ENCODE measurements at places on chromosomes 6 and 20.

- DNase-seq, result no peak
Observed at GRCh38 chr6:31655349-31656237, at the start of gene APOM. Gene APOM (plus strand): TSS chr6:31655894. CDS start chr6:31655967, 73 bp downstream.

DNA sequence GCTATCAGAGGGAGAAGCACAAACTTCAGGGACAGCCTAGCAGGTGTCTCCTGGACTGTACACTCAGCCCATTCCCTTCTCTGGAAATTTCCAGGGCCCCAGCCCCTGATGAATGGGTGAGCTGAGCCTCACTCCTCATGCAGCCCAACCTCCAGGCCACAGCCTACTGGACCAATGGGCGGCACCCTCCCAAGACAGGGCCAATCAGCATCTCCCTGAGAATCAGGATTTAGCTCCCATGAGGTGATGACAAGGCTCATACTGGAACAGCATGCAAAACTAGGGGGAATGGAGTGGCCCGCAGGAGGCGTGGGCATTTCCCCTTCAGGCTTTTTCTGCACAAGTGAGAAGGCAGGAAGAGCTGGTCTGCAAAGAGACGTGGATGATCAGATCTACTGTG lies 29.0 kb downstream of the NFATC2 start:
- no peak for DNase-seq

GRCh38 chr20:10658876-10659632 lies 14.7 kb downstream of the JAG1 start:
- DNase-seq, result no peak

GRCh38 chr20:32991383-32991782 lies 12.8 kb downstream of the SUN5 start:
- DNase-seq, result no peak

DNA sequence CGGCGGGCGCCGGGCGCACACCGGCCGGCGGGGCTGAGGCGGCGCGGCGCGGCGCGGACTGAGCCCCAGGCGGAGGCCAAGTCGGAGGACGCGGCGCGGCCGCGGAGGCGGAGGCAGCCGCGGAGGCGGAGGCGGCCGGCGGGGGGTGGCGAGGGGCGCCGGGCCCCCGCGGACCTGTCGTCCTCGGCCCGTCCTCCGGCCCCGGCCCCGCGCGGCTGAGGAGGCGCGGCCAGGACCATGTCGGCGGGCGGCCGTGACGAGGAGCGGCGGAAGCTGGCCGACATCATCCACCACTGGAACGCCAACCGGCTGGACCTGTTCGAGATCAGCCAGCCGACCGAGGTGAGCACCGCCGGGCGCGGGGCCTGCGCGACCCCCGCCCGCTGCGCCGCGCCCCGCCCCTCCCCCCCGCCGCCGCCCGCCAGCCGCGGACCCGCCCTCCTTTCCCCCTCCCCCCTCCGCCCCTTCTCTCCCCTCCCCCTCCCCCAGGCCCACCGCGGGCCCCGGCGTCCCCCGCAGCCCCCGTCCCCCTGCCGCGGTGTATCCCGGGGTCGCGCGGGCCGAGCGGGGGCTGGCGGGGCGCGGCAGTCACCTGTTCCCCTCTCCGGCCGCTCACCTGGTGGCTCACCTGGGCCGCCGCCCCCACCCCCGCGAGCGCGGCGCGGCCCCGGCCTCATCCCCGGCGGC lies at the start of gene AFDN:
Gene AFDN (plus strand): TSS at position 16 of the 687 bp plus-strand sequence. CDS start 222 bp downstream, at position 238.
- peak; percentile 57 for DNase-seq

GRCh38 chr6:159062976-159063375 lies 18.2 kb upstream of the TAGAP start:
- no peak for DNase-seq

DNA sequence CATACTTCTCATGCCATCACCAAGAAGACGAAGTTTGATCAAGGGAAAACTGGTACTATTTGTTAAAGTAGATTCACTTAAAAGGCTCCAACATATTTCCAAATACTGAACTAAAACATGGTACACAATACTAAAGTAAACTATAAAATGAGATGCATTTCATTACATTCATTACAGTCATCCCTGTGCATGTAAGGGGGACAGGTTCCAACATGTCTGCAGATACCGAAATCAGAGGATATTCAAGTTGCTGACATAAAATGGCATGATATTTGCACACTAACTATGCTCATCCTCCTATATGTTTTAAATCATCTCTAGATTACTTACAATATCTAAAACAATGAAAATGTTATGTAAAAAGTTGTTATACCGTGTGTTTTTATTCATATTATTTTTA lies 893.9 kb upstream of the MANEA start:
- no peak for DNase-seq

DNA sequence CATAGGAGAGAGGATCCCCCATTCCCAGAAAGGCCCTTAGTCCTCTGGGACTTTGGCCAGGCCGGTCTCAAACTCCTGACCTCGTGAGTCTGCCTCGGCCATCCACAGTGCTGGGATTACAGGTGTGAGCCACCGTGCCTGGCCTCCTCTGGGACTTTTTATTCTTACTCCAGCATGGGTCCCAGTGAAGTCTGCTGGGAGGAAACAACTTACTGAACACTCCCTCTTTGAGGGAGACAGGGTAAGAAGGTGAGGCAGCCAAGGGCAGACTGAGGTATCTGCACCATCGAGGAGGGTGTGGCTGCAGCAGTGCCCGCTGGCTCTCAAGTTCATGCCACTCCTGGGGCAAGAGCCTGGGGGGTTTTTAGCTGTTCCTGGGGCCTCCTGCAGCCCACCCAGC lies 2.4 kb downstream of the BAK1 start:
- DNase-seq, result no peak

DNA sequence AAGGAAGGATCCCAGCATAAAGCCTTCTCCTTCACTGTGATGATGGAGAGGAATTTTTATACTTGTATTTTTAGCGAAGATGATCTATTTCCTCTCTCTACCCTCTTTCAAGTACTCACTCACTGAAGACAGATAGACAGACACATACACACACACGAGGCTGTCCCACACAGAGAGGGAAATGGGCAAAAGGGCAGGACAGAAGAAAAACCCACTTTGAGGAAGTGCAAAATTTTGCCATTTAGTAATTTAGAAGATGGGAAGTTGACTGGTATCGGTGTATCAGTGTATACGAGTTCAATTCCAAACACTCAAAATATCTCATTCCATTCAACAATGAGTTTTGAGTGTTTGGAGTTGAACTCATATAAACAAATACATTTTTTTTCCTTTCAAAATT lies 30.9 kb downstream of the HEBP2 start:
- DNase-seq, result no peak

DNA sequence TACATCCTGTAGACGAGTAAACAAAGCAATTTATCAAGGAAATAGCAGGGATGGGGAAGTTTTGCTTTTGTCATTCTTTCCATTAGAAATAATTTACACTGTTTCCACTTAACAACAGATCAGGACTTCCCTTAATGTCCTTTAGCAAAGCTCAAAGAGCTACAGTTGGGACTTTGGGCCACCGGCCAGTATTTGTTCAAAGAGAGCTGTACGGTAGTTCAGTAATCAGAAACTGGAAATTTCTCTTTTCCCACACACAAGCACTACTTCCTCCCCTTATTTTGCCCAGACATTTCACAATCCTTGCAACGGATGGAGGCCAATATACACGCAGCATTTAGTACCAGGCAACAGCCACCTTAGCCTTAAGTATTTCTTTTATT lies 12.1 kb upstream of the HINT3 start:
- DNase-seq, result no peak

GRCh38 chr20:4012589-4012988 lies 2.8 kb downstream of the RNF24 start:
- no peak for DNase-seq

DNA sequence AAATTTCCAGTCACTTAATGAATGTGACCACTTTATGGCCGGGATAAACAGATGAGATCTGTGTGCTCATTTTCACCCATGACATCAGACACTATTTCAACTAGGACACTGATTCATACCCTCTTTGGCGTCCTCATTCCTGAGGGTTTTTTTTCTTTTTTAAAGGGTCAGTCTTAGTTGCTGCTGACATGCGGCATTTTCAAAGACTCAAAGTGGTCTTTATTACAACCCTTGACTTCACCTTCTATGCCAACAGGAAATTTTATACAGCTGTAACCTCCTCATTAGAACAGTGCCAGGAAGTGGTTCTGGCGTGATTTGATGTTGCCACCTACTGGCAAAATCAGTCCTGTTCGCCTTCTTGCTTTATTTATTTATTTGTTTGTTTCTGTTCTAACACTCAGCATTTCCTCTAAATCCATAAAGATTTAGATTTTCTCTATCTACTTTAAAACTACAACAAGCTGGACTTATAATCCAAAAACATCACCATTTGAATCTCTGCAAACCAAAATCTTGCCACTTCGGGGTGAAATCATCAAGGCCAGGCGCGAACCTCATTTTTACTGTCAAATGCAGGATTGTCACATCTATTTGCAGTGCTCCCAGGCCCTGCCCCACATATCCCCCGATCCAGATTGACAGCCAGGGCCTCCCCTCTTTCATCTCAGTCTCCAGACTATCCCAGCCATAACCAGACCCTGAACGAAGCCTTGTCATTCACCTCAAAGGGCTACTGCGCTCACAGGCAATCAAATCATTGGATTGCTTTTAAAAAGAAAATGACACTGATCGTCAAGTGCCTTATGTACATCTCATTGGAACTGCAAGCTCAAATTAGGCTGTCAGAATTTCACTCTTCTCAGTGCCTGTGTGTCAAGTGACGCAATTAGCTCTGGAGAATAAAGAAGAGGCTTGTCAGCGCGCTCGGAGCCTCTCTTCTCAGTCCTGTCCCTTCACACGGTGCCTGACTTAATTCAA lies 77.5 kb downstream of the C6orf118 start:
- peak; percentile 27 for DNase-seq

DNA sequence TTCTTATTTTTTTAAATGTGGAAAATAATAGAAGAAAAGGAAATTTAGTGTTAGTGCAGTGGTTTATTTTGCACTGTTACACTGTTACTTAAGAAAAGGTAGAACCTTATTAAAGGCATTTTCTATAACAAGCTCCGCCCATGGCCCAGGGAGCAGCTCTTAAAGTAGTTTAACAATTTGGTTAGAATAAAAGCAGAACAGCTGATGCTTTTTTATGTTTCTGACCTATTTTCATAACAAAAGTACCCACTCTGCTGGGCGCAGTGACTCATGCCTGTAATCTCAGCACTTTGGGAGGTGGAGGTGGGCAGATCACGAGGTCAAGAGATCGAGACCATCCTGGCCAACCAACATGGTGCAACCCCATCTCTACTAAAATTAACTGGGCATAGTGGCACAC lies 32.6 kb downstream of the DSTN start:
- DNase-seq, result no peak

- DNase-seq, result no peak
Observed at GRCh38 chr20:36861625-36861874, 14.4 kb upstream of the TLDC2 start.

DNA sequence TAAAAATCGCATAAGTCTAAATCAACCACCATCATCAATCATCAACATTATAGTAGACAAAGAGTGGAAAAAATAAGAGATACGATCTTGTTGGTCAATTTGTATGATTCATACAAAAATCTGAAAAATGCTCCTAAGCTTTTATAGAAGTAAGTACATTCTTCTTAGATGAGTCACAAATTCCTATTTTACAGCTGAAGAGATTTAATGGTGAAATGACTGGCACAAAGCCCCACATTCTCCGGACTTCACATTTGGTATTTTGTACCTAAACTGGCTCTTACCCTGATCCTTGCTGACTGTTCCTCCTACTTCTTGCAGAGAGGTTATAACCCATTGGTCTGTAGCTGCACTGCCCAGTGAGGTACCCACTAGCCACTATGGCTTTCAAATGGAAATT lies 29.9 kb upstream of the PREP start:
- DNase-seq, result no peak

DNA sequence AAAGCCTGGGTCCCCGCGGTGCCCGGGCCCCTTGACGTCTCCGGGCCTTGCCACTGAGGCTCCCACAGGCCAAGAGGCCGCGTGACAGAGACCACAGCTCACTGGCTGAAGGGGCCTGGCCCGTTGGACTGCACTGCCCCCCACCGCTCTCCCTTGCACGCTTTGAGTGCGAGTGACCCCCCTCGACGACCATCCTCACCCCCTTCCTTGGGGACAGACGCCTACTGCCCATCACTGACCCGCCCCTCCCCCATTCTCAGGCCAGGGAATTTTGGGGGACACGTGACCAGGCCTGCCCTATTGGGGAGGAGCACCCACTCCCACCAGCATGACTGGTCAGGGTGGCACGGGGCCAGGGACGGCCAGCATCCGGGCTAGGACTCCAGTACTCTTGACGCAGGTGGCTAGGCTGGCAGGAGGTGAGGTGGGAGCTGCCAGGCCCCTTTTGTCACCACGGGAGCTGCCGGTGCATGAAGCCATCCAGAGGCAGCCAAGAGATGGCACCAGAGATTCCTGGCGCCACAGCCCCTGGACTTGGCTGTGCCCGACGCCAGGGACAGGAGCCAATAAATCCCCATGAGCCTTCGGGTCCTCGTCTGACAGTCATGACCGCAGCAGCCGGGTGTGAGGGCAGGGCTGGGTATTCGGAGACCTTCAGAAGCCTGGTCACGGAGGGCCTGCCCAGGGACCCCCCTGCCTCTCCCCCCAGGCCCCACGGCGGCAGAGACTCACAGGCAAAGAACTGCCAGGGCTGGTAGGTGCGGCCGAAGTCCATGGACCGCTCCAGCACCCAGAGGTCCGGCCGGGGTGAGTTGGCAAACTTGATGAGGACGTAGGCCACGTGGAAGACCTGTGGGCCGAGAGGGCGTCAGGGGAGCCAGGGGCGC lies 14.5 kb downstream of the LAMA5 start:
- DNase-seq, result no peak

DNA sequence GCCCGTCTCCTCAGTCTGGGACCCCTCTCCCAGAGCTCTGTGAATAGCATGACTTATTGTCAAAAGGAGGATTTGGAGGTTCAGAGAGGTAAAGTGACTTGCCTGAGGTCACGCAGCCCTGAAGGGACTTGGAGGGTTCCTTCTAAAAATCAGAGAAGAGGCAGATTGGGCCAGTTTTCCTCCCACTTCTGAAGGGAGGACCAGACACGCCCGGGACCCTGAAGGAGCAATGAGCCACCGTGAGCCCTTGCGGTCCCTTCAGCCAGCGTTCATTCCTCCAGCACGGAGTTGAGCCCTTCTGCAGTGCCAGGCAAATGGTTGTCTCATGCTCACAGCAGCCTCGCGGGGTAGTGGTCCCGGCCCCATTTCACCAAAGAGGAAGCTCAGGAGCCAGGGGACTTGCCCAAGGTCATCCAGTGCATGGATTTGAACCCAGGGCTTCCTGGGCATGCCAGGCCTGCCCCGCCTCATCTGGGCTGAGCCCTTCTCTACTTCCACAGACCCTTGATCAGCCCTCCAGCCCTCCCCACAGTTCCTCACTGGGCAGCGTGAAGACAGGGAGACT lies 7.4 kb downstream of the SRC start:
- DNase-seq, result no peak

DNA sequence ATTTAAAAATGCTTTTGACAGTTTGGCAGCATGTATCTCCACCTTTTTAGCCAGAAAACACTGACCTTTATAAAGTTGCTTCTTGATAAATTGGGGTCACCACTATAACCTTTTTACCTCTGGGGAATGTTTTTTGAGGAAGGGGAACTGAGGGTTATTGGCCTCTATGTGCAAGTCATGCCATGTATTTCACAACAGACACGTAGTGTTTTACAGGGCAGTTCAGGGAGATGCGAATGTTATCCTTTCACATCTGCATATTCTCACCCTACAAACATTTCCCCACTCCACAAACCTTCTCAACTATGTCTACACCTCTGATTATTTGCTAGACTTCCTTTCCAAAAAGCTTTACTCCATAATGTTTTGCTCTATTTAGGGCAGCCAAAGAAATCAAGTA lies 17.0 kb upstream of the SLA2 start:
- no peak for DNase-seq

Data from GM12865 (cell line).